Fibroblast of skin of right biceps (primary cell): ENCODE measurements at places on chromosomes 11 and 22.

GRCh38 chr22:32661296-32661695 is 140.2 kb upstream of the TIMP3 start:
- peak; percentile 93 for DNase-seq

- DNase-seq = peak; percentile 60
Measured at GRCh38 chr22:27879923-27880322, 39.1 kb downstream of the PITPNB start.

GRCh38 chr22:37627545-37627944 is 11.9 kb upstream of the SH3BP1 start:
- no peak for DNase-seq

DNA sequence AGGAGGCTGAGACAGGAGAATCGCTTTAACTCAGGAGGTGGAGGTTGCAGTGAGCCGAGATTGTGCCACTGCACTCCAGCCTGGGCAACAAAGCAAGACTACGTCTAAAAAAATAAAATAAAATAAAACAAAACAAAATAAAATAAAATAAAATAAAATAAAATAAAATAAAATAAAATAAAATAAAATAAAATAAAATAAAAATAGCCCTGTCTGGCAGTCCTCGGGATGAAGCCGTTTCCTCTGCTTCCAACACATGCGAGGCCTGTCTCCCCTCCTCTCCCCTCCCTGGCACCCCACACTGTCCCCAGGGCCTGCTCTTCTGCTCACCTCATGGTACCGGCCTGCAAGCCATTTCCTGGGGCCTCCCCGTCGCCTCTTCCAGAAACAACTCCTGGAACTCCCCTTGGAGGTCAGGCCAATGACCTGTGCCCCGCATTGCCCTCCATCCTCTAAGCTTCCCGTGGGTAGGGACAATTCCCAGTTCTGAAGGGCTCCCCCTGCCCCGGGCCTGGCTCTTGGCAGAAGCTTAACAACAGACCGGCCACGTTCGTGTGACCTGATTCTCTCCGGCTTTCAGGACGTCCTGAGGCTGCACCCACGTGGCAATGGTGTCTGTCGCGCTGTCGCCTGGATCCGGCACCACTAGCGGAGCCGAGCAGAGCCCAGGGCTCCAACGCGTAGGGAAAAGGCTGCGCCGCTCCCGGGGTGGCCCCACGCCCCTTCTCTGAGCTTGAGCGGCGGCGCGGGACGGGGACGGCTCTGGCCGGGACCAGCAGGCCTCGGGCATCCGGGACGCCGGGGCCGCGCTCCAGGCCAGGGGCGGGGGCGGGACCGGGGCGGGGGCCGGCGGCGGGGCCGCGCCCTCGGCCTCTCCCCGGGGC is 456 bp upstream of the PARVB start:
- DNase-seq = peak; percentile 52

GRCh38 chr11:32105871-32106560 is 15.1 kb downstream of the RCN1 start:
- DNase-seq = no peak

GRCh38 chr11:21794306-21794705 is 398.6 kb upstream of the ANO5 start:
- no peak for DNase-seq

DNA sequence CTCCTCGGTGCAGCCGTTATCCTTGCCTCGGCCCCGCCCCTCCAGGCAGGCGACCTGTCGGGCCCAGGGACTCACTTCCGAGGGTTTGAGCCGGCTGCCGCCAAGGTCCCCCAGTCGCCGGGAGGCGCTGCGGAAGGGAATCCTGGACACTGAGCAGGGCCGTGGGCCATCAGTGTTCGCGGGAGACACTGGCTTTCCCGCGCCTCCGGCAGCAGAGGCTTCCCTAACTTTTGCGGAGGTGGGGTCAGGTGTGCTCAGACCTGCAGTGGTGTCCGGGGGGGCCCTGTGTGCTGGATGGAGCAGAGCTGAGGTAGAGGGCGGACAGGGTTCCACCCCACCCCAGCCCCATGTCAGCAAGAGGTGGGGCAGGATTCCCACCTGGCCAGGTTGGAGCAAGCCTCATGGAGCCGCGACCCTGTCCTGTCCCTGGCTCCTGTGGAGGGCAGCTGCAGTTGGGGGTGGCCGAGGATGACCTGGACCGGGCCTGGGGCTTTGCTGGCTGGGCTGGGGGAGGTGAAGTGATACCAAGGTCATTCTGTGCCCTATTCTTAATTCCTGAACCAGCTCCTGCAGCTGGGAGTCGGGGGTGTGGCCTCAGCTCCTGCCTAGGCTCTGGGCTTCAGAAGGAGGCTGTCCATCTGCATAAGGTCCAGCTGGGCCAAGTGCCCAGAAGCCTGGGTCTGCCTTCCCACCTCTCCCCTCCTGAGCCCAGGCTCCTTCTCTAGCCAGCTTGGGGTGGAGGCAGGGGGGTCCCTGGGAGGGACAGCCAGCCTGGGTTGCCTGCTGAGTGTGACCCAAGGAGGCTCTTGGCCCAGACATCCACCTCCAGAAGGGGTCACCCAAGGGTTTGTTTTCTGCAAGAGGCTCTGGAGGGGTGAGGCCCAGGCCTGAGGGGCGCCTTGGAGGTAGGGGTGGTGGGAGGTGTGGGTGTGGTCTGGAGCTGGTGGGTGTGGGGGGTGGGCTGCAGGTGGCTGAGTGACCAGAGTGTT is 8.4 kb downstream of the TSPAN4 start:
- DNase-seq = no peak

- DNase-seq = no peak
Measured at GRCh38 chr22:42217019-42217751, 53.3 kb downstream of the TCF20 start.

- DNase-seq = no peak
Measured at GRCh38 chr22:27602390-27602789, 199.2 kb downstream of the MN1 start.
